Activated T-helper 9 cell treated with anti-CD3 and anti-CD28 coated beads, Interleukin-2, amount 50 U/mL, for 16 hours (primary cell): ENCODE measurements at places on chromosomes 1 and 21.

GRCh38 chr1:2151252-2151651 is 43.3 kb downstream of the FAAP20 start:
- no peak for DNase-seq

DNA sequence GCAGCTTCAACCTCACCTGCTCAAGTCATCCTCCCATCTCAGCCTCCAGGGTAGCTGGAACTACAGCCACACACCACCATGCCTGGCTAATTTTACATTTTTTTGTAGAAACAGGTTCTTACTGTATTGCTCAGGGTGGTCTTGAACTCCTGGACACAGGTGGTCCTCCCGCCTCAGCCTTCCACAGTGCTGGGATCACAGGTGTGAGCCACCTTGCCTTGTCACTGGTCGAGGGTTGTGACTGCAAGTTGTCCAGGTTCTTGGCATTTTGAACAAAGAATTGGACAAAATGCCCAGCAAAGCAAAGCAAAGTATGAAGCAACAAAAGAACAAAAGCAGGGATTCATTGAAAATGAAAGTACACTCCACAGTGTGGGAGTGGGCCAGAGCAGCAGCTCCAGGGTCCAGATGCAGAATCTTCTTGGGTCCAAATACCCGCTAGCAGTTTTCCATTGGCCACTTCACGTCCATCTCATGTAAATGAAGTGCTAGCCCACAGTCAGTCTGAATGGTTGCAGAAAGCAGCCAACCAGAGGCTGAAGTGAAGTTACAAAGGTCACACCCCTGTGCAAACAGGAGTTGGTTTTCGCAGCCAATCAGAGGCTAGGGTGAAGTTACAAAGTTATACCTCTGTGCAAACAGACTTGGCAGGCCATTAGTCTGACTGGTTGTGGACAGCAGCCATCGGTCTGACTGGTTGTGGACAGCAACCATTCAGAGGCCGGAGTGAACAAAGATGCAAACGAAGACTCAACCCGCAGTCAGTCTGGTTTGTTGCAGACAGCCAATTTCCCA is 109.5 kb upstream of the KIF26B start:
- DNase-seq: no peak

GRCh38 chr1:186099336-186100104 is 275.5 kb downstream of the TPR start:
- no peak for DNase-seq

- DNase-seq: peak; percentile 34
Measured at GRCh38 chr1:235648954-235649367, 623 bp downstream of the GNG4 start.

GRCh38 chr1:245181158-245181517 is 26.4 kb downstream of the KIF26B start:
- DNase-seq: no peak

GRCh38 chr1:150999051-150999674 is 7.5 kb downstream of the MINDY1 start:
- DNase-seq: no peak
